ENCODE measurements at places on chromosomes 1 and 21.

DNA sequence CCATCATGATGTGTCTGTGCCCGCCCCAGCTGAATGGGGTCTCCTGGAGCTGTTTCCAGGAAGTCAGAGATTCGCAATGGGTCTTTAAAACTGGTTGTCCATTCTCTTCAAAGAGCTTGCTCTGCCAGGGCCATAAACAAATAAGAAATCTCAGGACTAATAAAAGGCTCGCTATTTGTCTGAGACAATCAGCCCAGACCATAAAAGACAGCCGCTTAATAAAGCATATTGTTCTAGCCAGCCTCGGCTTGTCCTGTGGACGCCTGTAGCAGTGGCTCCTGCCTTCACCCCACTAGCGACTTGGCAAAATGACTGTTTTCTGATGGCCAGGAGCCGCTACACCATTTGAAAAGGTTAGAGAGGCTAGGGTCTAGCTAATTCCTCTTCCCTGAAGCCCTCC is 20.6 kb upstream of the SELENON start:
- DNase-seq = no peak

DNA sequence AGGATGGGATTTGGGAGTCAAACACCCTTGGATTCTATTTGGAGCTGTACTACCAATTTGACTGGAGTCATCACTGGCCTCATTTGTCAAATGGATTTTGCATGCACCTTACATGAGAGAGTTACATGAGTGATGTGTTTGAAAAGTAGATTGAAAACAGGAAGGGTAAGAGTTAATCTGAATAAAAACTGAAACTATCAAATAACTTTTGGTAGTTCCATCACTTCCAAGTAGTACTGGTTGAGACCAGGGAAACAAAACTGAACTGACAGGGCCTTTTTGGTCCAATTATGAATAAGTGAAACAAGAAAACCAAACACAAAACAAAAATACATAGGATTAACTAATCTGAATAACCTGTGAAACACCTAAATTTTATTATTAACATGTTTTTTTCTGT is 30.2 kb downstream of the NUCKS1 start:
- no peak for DNase-seq

DNA sequence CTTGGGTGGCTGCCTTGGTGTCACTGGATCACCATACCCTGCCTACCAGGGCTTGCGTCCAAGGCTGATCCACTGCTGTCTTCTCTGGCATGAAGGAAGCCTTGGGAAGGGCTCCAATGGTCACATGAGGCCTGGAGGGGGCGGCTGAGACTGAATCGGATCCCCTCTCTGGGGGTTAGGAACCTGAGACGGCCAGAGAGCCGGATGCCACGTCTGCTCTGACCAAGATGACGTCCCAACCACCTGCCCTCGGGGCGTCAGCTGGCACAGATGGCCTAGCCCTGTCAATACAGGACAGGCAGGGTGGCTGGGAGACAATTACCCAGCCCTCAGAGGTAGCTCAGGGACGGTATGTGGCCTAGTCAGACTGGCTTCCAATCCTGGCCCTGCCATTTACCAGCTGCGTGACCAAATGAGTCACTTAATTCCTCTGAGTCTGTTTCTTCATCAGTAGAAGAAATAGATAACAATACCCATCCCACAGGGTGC is 5.4 kb downstream of the TRIM62 start:
- DNase-seq = no peak

DNA sequence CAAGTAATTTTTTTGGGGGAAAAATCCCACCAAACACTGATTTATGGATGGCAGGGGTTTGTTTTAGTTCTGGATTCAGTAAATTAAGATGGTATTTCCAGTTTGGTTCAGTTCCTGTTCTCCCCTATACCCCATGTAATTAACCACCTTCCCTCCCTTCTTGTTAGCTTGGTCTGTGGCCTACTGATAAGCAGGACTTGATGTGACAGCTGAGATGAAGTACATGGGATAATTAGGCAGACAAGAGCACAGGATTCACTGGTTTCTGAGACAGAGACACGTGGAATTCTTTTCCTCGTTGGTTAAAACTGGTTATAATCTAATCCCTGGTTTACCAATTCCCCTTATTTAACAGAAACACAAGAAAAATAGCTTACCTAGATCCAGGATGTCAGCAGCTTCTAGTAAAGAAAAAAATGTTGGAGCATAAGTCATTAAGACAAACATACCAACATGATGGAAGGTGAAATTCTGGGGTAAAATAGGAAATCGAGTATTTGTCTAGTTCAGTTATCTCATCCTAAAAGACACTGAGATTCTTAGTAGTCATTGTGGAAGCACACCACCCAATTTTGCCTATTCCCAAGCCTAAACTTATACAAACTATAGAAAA is 81.5 kb downstream of the SCMH1 start:
- no peak for DNase-seq

GRCh38 chr21:17539323-17539722 is 26.5 kb downstream of the CXADR start:
- DNase-seq = no peak

- DNase-seq = no peak
Measured at GRCh38 chr1:212242288-212242984, 42.8 kb upstream of the PPP2R5A start.

DNA sequence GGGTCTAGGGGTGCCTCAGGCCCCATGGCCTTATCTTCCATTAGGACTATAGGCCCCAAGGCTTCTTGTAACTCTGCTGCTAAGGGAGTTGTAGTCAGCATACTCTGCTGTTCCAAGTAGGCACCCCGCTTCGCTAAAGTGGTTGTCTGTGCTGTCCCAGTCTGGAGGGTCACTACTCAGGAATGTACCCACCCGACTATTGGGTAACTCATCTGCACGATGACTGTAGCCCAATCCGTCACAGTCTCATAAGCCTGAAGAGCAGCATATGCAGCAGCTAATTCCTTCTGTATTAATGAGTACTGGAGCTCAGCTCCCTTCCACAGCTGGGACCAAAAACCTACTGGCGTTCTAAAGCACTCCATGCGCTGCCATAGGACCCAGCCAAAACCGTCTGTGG is 111.0 kb downstream of the GDAP2 start:
- DNase-seq = no peak

DNA sequence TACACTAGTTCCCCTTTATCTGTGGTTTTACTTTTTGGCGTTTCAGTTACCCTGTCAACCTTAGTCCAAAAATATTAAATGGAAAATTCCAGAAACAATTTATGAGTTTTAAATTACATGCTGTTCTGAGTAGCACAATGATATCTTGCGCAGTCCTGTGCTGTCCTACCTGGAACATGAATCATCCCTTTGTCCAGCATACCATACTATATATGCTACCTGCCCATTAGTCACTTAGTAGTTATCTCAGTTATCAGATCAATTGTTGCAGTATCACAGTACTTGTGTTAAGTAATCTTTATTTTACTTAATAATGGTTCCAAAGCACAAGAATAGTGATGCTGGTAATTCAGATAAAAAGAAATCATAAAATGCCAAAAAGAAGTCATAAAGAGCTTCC is 52.7 kb downstream of the AGBL4 start:
- no peak for DNase-seq

DNA sequence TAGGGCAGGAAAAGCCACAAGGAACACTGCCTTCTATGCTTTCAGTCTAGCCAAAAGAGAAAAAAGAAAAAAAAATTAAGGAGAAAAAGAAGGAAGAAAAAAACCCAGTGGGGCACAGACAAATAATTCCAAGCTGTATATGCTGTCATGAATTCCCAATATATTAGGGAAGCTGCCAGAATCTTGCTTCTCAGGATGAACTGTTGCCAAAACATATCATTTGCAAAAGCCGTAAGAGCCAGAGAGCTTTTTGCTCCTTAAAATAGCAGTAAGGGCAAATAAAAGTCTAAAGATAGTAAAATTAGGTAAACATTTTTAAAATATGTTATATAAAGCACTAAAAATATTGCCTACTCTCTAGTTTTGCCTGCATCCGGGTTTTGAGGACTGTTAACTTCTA is 52.1 kb downstream of the PGM1 start:
- no peak for DNase-seq

DNA sequence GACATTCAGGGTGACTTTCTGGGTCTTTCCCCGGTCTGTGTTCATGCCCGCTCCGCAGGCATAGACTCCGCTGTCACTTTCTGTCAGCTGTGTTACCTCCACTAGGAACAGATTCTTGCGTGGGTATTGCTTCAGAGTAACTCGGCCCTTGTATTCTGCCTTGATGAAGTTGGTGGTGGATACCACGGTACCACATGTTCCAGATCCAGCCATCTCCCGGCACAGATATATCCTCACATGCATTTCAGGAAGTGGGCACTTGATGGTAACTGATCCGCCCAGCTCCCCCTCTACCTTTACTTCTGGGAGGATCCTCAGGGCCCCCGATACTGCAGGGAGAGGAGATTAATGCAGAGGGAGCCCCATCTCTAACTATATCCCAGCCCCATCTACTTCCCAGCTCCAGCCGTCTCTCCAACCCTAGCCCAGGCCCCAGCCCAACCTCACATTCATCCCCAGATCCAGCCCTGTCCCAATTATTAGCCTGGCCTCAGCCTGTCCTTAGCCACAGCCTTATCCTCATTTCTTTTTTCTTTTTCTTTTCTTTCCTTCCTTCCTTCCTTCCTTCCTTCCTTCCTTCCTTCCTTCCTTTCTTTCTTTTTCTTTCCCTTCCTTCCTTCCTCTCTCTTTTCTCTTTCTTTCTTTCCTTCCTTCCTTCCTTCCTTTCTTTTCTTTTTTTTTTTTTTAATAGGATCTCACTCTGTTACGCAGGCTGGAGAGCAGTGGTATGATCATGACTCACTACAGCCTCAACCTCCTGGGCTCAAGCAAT is 7.8 kb downstream of the FCMR start:
- no peak for DNase-seq

GRCh38 chr1:58365328-58365727 is 181.2 kb downstream of the OMA1 start:
- no peak for DNase-seq

DNA sequence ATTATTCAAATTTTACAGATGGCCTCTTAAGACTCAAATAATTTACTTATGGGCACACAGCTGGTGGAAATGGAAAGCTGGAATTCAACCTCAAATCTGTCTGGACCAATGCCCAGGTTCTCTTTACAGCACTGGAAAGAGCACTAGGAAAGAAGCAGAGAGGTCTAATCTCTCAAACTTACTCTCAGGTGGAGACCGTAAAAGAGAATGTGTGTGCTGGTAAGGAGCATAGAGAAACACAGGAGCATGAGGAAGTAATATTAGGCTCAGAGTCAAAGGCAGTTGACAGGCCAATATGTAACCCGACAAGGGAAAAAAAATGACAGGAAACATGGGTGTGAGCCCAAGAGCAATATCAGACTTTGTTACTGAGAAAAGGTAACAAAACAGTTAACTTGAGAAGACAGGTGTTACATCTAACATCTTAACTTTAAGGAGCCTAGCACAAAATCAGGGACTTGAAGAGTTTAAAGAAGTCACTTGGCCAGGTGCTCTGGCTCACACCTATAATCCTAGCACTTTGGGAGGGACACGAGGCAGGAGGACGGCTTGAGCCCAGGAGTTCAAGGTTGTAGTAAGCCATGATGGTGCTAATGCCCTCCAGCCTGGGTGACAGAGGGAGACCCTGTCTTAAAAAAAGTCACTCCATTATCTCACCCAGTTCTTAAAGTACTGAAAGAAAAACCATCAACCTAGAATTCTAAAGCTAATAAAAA is 20.7 kb downstream of the PPP1R15B start:
- no peak for DNase-seq

DNA sequence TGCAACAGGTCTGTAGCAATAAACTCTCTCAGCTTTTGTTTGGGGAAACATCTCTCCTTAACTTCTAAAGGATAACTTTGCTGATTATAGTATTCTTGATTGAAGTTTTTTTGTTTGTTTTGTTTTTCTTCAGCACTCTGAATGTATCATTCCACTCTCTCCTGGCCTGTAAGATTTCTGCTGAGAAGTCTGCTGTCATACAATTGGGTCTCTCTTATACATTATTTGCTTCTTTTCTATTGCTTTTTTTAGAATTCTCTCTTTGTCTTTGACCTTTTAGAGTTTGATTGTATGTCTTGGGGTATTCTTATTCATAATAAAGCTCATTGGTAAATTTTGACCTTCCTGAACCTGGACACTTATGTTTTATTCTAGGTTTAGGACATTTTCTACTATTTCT is 386.3 kb downstream of the MRPL39 start:
- no peak for DNase-seq

- no peak for DNase-seq
Measured at GRCh38 chr1:53210352-53210751, 10.1 kb downstream of the CZIB start.
